ENCODE measurements at places on chromosomes 5 and 9.

GRCh38 chr5:15384176-15384575, 115.8 kb upstream of the FBXL7 start:
- DNase-seq: no peak
- H3K36me3 ChIP-seq: no peaks in the 10 kb centered on the region
- no peaks in the 10 kb centered on the region for H3K27me3 ChIP-seq
- no peak overlapping the region for H3K27ac ChIP-seq

GRCh38 chr9:121576281-121577075, 75.0 kb upstream of the DAB2IP start:
- no peak overlapping the region for H3K4me3 ChIP-seq
- no peaks in the 10 kb centered on the region for H3K27me3 ChIP-seq
- peaks cover 54% of the 10 kb centered on the region for H3K4me1 ChIP-seq
- H3K27ac ChIP-seq: peak overlapping the region; percentile 59

GRCh38 chr5:178331491-178331996, 98.9 kb upstream of the PHYKPL start:
- no peak overlapping the region for H3K4me3 ChIP-seq

DNA sequence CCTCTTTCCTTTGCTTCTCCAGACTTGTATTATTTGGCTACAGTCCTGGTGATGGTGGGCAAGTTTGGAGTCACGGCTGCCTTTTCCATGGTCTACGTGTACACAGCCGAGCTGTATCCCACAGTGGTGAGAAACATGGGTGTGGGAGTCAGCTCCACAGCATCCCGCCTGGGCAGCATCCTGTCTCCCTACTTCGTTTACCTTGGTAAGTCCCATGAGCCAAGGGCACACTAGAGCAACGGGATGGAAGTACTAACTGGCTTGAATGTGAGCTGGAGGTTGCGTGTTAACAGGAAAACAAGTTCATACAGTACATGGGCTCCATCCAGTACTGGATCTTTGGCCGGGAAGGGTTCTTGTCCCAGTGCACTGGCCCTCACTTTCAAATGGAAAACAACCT, 22.9 kb downstream of the SLC22A5 start:
- H3K4me3 ChIP-seq: no peak overlapping the region
- H3K4me1 ChIP-seq: peaks cover 38% of the 10 kb centered on the region
- DNase-seq: peak; percentile 82
- H3K36me3 ChIP-seq: peaks cover 52% of the 10 kb centered on the region
- no peaks in the 10 kb centered on the region for H3K27me3 ChIP-seq

GRCh38 chr9:138105123-138105415, 227.5 kb downstream of the CACNA1B start:
- H3K27ac ChIP-seq: no peak overlapping the region
- H3K4me1 ChIP-seq: no peaks in the 10 kb centered on the region
- H3K4me3 ChIP-seq: no peak overlapping the region
- H3K36me3 ChIP-seq: no peaks in the 10 kb centered on the region
- no peak for DNase-seq
- no peaks in the 10 kb centered on the region for H3K27me3 ChIP-seq

DNA sequence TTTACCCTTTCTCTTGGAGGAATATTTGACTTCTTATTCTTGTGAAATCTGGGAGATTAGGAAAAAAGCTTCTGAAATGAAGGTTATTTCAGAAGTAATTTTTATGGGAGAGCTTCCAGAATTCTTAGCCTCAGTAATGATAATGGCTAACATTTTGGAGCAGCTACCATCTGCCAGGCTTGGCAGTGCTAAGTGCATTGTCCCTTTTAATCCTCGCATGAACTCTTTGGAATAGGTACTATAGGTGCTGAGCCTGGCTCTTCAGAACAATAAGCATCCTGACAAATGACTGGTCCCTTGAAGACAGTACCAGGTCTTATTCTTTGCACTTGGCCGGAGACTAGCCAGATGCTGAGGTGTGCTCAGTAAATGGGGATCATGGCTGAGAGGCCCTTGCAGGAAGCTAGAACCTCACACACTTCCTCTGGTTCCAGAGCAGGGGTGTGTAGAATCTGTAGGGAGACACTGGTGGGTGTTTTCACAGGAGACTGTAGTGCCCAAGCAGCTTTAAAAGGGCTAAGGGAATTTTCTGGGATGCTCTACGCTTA, 90.7 kb downstream of the RCL1 start:
- no peak overlapping the region for H3K4me3 ChIP-seq
- H3K36me3 ChIP-seq: peaks cover 14% of the 10 kb centered on the region
- H3K27me3 ChIP-seq: no peaks in the 10 kb centered on the region
- no peak overlapping the region for H3K27ac ChIP-seq

GRCh38 chr9:121548666-121549065, 49.0 kb upstream of the GGTA1 start:
- no peaks in the 10 kb centered on the region for H3K27me3 ChIP-seq

- peaks cover 25% of the 10 kb centered on the region for H3K36me3 ChIP-seq
- DNase-seq: no peak
- H3K4me3 ChIP-seq: no peak overlapping the region
- peaks cover 5% of the 10 kb centered on the region for H3K4me1 ChIP-seq
These were observed 28.0 kb downstream of the OSTF1 start for GRCh38 chr9:75116306-75116705.

- DNase-seq: no peak
- H3K36me3 ChIP-seq: no peaks in the 10 kb centered on the region
- no peak overlapping the region for H3K4me3 ChIP-seq
- peaks cover 8% of the 10 kb centered on the region for H3K4me1 ChIP-seq
- H3K27me3 ChIP-seq: no peaks in the 10 kb centered on the region
These were observed 15.5 kb upstream of the LAMC3 start for GRCh38 chr9:130993303-130994030.

DNA sequence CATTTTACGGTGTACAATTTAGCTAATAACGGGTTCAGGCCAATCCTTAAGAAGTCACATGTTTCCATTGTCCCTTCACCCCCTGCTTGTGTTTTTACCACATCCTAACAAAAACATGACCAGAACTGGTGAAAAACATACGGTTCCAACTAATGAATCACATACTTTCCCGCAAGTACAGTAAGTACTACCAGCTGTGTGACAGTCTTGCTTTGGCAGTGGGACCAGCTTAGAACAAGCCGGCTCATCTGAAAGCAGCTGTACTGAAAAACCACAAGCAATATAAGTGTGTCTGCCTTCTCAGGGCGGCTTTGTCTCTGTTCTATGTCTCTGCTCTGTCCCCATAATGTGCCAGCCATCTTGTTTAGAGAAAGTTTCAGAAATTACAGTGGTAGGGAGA, 242.5 kb downstream of the BNC2 start:
- no peak for DNase-seq
- no peaks in the 10 kb centered on the region for H3K27me3 ChIP-seq
- peaks cover 18% of the 10 kb centered on the region for H3K4me1 ChIP-seq
- H3K4me3 ChIP-seq: no peak overlapping the region
- H3K36me3 ChIP-seq: no peaks in the 10 kb centered on the region

DNA sequence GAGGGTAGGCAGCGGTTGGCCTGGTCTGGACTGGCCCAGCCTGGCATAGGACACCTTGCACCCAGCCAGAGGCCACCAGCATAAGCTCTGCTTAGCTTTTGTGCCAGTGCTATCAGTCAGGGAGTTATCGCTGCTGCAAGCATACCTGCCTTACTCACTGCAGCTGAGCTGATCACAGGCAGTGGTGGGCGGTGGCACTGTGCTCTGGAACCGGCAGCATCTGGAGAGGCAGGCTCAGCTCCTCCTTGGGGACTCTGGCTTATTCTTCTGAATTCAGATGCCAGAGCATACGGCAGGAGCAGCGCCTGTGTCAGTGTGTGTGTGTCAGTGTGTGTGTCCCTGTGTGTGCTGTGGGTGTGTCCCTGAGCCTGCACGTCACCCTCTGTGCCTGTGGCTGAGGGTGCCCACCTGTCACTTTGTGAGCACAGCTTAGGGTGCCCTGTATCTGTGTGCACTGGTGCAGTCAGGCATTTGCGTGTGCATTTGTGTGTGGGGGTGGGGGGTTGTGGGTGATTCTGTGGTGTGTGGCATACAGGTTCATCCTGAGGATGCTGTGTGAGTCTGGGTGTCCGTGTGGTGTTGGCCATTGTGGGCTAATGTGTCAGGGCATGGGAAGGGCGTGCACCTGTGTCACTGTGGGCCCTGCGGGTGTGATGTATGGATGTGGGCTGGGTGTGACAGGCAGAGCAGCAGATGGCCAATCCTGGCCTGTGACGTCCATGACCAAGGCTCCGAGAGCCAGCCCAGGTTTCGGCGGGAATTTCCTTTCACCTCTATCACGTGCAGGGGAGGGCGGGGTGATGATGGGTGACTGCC, 23.5 kb downstream of the LMX1B start:
- peaks cover 93% of the 10 kb centered on the region for H3K27me3 ChIP-seq
- peaks cover 14% of the 10 kb centered on the region for H3K4me1 ChIP-seq
- H3K4me3 ChIP-seq: no peak overlapping the region
- no peak for DNase-seq
- no peak overlapping the region for H3K27ac ChIP-seq

- no peaks in the 10 kb centered on the region for H3K27me3 ChIP-seq
- H3K27ac ChIP-seq: no peak overlapping the region
- H3K4me3 ChIP-seq: no peak overlapping the region
- no peaks in the 10 kb centered on the region for H3K4me1 ChIP-seq
- no peak for DNase-seq
These were observed 55.4 kb upstream of the CDH12 start for GRCh38 chr5:22908586-22908985.

- H3K4me1 ChIP-seq: no peaks in the 10 kb centered on the region
- H3K36me3 ChIP-seq: no peaks in the 10 kb centered on the region
- H3K27ac ChIP-seq: no peak overlapping the region
- no peaks in the 10 kb centered on the region for H3K27me3 ChIP-seq
These were observed 782.9 kb downstream of the CDH12 start for GRCh38 chr5:22070186-22070728.

DNA sequence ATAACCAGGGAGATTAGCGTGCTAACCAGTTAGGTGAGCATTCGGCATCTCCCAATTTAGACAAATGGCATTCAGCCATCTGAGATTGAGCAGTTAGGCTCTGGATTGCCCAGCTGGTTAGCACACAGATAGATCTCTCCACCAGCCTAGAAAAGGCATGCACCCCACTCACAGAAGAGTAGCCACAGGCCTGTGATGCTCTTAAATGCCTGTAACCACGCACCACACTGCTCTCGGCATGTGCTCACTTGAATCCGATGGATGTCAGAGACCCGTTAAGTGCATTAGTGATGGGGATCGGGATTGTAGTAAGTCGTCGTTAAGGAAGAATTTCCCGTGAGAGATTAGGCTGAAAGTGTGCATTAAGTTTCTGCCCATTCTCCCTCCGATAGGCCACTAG, 23.0 kb downstream of the MARCHF6 start:
- no peak for DNase-seq
- H3K27ac ChIP-seq: peak overlapping the region; percentile 46
- H3K4me1 ChIP-seq: peaks cover 79% of the 10 kb centered on the region
- H3K36me3 ChIP-seq: peaks cover 9% of the 10 kb centered on the region

DNA sequence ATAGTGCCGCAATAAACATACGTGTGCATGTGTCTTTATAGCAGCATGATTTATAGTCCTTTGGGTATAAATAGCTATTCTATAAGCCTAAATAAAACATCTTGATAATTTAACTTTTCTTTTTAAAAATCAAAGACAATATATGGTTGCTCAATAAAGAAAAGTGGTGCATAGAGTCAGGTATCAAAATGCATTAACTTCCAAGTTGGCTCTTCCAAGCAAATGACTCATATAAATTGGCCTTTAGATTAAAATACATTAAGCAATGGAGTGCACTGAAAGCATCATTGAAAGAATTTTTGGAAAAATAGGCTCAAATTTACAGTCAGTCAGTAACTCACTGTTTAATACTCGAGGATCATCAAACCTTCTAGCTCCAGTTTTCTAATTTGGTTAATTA, 106.6 kb downstream of the PLCXD3 start:
- DNase-seq: no peak
- H3K4me3 ChIP-seq: no peak overlapping the region
- no peaks in the 10 kb centered on the region for H3K27me3 ChIP-seq
- no peaks in the 10 kb centered on the region for H3K36me3 ChIP-seq
- H3K27ac ChIP-seq: no peak overlapping the region
- no peaks in the 10 kb centered on the region for H3K4me1 ChIP-seq

GRCh38 chr5:178145965-178146820, 7.5 kb downstream of the NHP2 start:
- no peaks in the 10 kb centered on the region for H3K27me3 ChIP-seq
- no peak overlapping the region for H3K27ac ChIP-seq
- H3K4me1 ChIP-seq: peaks cover 22% of the 10 kb centered on the region
- peaks cover 98% of the 10 kb centered on the region for H3K36me3 ChIP-seq
